ENCODE measurements at places on chromosomes 11 and 22.

GRCh38 chr22:18905540-18906409 is at the start of gene DGCR6:
DGCR6 (plus strand) TSS chr22:18906320; CDS start chr22:18906375, 55 bp downstream.
- DNase-seq, result no peak

DNA sequence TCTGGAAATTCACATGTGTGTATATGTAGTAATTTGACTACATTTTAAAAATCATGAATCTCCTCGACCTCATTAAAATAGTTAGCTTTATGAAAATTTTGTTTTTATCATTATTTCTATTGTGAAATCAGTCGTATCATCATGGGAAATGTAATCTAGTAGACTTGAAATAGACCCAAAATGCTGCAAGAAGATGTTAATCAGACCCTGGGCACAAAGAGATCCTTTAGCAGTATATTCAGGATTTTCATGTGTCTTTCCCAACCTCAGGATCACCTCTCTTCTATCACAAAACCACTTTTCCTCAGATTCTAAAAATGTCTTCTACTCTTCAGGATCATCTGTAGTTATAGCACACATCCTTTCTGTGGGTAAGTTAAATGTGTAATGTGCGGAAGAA is 74.9 kb upstream of the ADSL start:
- no peak for DNase-seq

- DNase-seq, result no peak
Observed at GRCh38 chr11:69297787-69298266, 3.9 kb downstream of the MYEOV start.

- no peak for DNase-seq
Observed at GRCh38 chr11:85685820-85686459, at the start of gene CCDC89. CCDC89 (minus strand) TSS chr11:85686195; CDS start chr11:85686130, 65 bp downstream.

- DNase-seq, result no peak
Observed at GRCh38 chr11:4074266-4074665, 20.3 kb upstream of the RRM1 start.

DNA sequence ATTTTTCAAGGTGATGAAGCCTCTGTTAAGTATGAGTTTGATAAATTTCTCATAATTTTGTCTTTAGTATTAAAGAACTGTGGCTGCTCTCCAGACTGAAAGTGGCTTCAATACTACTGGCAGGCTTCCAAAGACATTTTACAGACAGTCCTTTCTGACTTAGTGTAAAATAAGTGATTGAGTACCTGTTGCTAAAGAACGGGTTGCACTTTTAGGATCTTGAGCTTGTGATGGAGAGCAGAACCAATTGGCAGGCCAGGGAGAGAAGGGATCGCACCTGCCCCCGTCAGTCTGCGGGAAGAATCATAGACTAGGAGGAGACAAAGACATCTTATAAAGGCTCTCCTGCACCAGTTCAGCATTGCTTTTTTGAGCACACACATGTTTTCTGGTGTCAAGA is 4.4 kb downstream of the NCAM1 start:
- no peak for DNase-seq

- DNase-seq, result no peak
Observed at GRCh38 chr11:12105471-12105870, 4.9 kb upstream of the MICAL2 start.

DNA sequence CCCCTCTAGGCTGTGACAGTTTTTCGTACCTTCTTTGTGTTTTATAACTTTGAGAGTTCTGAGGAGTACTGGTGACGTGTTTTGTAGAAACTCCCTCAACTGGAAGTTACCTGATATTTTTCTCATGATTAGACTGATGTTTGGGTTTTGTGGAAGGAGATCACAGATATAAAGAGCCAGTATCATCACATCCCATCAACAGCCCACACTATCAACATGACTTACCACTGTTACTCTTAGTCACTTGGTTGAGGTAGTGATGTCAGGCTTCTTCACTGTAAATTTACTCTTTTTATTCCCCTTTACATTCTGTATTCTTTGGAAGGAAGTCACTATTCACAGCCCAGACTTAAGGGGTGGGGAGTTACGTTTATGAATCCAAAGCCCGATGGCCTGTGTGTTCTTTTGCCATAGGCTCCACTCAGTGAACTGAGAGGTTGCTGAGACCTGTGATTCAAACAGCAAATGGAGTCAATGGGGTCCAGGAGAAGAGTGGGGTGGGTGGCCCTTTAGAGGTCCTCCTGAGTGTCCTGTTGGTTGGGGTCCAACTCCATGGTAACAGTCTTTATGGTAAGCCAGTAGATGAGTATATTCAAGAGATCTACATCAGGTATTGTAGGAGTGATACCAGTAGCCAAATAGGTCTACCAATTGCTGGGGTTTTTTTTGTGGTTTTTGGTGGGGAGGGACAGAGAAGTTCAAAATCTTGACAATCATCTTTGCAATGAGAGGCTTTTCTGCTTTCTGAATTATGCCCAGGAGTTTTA is 15.2 kb upstream of the MS4A4E start:
- DNase-seq, result no peak

- DNase-seq, result no peak
Observed at GRCh38 chr11:65492637-65493366, 6.0 kb upstream of the MALAT1 start.
